H9 (cell line): ENCODE measurements at places on chromosomes 2 and 18.

DNA sequence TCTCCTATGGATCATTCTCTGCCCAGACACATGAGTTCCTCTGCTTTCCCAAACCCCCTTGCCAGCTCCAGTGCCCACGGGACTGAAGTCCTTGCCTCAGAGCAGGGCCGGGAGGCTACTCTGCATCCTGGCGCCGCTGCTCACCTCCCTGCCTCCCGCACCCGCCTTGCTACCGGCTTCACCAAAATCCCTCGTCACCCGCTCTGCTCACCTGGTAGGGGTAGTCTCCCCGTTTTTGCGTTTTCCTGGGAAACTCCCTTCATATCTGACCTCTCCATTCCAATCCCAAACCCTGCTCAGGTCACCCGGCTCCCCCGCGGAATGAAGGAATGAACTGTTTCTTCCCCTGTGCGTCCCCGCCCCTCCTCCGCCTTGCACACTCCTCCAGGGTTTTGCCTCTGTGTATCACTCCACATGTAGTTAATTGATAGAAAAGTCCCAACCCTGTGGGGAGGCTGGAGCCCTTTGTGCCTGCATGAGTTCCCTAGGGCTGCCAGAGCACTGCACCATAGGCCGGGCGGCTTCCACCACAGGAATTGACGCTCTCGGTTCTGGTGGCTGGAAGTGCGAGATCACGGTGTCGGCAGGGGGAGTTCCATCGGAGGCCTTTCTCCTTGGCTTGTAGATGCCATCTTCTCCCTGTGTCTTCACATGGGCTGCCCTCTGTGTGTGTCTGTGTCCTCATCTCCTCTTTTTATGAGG lies 2.0 kb upstream of the DGKD start:
- DNase-seq = no peak

DNA sequence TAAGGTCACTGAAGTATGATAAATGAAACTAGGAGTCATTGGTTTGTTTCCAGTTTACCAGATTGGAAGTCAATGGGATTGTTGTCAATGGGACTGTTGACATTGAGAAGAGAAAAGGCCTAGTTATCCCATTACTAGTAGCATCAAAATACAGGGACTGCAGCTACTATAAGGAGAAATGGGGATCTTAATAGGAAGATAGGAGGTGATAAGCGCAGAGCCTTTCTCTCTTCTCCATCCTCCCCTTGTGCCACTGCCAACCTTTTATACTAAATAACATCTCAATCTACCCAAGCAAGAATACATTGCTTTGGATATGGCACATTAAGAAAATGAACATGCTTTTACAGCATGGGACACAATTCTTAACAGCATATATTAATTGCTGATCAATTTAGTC lies 10.5 kb upstream of the BBS5 start:
- no peak for DNase-seq

- DNase-seq = peak; percentile 21
Observed at GRCh38 chr2:128310094-128310716, 8.5 kb downstream of the HS6ST1 start.

DNA sequence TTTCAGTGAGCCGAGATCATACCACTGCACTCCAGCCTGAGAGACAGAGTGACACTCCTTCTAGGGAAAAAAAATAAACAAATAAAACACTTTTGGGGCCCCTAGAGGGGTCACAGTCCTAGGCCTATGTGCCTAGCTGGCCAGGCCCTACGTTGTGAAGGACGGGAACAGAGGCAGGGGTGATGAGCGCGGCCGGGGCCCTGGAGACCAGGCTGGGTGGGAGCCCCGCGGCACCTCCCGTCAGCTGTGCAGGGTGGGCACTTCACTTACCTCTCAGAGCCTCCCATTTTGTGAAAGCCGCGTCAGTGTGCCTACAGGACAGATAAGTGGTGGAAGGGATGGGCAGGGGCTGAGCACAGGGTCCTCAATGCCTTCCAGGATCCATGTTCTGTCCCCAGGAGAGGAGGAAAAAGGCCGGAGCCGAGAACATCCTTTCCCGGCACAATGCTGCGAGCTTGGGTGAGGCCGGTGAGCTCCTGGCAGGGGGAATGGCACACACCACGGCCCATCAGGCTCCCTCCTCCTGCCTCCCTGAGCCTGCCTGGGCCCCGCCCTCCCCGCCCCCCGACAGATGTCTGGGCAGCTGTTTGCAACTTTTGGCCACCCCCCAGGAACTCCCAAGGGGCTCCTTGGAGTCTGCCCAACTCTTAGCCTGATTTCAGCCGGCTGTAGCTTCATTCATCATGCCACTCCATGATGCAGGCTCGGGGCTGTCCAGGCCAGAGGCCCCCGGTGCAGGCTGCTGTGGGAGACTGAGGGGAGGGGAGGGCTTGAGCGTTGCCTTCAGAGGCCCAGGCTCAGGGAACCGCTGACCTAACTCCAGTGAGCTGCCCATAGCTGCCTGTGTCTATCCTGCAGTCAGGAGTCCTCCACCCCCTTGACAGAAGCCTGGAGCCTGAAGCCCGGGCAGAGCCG lies 196.5 kb downstream of the TFCP2L1 start:
- no peak for DNase-seq

GRCh38 chr2:158486970-158487325 lies 30.2 kb downstream of the PKP4 start:
- no peak for DNase-seq

- DNase-seq = no peak
Observed at GRCh38 chr2:23591111-23591510, 206.1 kb downstream of the KLHL29 start.

GRCh38 chr2:37587817-37588216 lies 83.6 kb downstream of the CDC42EP3 start:
- DNase-seq = no peak

DNA sequence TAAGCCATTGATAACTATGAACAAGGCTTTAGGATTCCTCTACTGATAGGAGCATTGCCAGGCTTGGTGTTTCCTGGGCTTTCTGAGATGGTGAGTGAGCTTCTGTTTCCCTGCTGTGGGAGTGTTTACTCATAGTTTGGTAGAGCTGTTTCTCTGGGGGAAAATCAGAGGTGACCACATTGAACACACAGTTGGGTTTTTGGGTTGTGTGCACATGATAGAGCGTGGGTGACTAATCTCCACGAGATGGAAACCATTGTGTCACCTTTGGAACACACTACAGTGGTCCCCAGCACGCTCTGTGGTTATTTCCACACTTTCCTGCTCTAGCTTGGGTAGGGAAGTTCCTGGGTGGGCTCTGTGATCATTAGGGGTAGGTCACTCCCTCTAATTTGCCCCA lies 5.4 kb downstream of the IL1R1 start:
- no peak for DNase-seq

GRCh38 chr2:217269701-217270484 lies 410.0 kb upstream of the TNP1 start:
- DNase-seq = peak; percentile 91

GRCh38 chr2:228581731-228582130 lies 400.2 kb upstream of the SPHKAP start:
- no peak for DNase-seq

DNA sequence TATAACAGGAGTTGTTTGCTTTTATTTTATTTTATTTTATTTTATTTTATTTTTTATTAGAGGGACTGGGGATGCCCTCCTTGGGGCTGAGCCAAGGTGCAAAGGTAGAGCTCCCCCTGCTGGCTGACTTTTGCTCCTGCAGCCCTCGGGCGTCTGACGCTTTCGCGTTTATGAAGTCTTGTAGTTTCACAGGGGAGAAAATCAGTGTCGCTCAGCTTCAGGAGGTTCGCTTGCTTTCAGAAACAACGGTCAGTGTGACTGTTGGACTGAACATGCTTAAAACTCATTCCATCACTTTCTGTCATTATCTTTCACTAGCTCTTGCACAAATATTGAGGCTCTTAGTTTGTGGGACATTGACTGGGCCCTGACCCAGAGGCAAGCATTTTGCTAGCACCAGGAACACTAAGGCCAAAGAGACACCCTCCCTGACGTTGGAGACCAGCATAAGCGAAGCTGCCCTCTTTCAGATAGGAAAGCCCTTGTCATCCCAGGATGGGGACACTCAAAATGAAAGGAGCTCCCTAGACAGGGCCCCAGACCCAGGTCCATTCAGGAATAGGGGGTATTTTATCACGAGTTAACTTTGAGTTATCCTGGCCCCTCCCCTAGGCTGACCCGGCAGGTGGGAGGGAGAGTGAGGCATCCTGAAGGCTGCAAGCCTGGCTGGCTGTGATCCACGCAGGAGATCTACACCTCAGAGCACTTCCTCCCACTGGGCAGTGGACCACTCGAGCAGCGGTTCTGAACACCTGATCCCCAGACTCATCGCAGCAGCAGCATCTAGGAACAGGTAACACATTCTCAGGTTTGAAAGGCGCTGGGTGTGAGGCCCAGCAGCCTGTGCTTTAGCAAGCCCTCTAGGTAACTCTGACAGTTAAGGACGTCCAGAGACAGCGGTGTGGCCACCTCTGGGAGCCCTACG lies 34.4 kb downstream of the LGALSL start:
- peak; percentile 76 for DNase-seq

DNA sequence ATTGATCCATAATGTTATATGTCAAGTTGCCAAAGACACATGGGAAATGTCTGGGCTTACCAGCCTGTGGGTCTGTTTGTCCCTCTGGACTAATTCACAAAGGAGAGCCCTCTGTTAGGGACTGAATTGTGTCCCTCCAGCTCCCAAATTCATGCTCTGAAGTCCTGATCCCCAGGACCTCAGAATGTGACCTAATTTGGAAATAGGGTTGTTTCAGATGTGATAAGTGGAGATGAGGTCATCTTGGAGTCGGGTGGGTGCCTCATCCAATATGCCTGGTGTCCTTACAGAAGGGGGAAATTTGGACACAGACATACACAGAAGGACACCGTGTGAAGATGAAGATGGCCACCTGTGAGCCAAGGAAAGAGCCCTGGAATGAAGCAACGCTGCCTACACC lies 41.4 kb upstream of the ROCK2 start:
- no peak for DNase-seq

GRCh38 chr18:11872479-11873136 lies 21.4 kb downstream of the CHMP1B start:
- DNase-seq = no peak

GRCh38 chr18:23927821-23928746 lies 86.5 kb upstream of the TTC39C start:
- DNase-seq = no peak

- no peak for DNase-seq
Observed at GRCh38 chr2:96594691-96595152, 43.4 kb downstream of the KANSL3 start.

GRCh38 chr18:76589316-76589715 lies 94.3 kb upstream of the ZNF516 start:
- no peak for DNase-seq

DNA sequence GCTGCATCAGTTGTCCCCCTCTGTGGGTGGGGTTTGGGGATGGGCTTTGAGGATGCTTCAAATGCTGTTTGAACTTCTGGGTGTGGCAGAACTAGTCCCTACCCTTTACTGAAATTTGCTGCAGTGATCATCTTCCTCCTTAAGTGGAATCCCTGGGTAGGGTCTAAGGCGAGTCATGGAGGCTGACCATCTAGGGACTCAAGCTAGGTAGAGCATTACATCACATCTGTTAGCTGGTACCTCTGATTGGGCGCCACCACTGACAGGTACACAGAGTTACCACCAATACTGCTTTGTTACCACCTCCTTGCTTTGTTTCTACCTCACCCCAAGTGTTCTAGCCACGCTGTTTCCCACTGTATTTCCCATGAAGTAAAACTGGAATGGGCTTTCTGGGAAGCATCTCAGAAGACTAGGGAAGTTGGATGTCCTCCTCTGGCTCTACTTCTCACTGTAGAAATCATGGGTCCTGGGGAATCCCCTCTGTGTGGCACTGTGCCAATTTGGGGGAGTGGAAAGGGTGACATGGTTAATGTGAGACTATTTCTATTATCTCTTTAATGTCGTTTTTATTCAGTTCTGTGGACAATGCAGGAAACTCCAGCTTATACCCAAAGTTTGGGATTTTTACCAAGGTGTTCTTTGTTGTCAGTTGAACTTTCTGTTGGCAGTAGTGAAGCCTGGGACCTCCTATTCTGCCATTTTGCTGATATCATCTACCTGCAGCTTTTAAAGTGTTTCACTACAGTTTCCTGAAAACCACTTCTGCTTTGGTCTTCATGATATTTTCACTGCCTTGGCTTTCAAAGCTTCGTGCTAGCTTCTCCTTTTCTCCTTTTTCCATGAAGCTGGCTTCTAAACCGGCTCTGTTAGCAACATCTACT lies 14.5 kb upstream of the SULT1C4 start:
- DNase-seq = no peak

DNA sequence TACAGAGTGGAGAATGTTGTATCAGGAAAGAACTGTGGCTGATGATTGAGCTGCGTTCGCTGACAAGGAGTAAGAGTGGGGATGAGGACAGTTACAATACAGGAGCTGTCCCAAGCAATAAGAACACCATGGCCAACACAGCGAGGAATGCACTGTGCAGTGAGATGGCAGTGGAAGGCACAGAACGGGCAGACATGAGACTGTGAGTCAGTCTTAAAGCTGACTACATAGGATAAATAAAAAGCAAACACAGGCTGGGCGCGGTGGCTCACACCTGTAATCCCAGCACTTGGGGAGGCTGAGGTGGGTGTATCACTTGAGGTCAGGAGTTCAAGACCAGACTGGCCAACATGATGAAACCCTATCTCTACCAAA lies 89.8 kb downstream of the CABYR start:
- no peak for DNase-seq

DNA sequence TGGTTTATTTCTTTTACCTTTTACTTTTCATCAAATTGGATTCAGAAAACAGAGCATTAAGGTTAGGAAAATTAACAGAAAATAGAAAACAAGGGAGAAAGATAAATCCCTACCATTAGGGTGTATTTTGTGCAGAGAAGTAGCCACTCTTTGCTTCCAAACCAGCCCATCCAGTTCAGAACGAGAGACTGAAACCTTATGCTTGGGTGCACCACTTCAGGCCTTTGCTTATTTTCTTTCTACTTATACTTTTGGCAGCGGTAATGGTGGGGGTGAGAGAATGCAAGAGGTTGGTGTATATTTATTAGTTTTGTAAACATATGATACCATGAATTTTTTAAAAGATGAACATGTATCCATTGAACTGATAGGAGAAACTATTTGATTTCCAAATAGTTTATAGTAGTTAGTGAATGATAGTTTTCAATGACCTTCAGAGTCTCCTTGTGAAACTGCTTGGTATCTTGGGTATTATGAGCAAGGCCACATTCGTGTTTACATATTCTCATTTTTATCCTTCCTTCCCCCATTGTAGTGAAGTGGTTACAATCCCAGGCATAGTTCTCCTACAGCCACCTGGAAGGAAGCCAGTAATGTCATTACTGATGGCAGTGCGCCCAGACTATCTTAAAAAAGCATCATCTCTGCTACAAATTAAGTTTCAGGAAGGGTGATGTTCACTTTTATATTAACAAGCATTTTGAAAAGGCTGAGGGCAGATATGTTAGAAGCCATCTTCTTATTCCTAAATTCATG lies 60.8 kb downstream of the MFSD6 start:
- no peak for DNase-seq

DNA sequence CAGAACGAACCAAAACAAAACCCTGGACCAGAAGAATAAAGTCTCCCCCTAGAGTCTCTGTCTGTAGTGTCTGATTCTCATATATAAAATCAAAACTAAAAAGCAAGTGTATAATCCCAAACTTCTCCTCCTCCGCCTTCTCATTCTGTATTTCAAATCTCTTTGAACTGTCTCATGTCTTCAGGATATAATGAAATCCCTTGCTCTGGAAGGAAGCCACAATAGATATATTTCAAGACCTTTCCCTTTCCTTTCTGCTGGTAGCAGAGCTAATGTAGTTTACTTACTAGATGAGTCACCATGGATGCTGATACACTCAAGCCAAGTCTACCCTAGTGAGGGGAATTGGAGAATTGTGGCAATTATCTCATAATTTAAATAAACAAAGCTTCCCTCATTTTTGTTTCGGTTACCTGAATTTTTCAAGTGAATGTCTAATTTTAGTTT lies 33.5 kb upstream of the CCDC93 start:
- no peak for DNase-seq
